ENCODE measurements at places on chromosomes 7 and 10. TPM values are rescaled to one million over a fixed set of nuclear protein-coding genes. Genes with fewer than 3 reads are reported as not detected.

DNA sequence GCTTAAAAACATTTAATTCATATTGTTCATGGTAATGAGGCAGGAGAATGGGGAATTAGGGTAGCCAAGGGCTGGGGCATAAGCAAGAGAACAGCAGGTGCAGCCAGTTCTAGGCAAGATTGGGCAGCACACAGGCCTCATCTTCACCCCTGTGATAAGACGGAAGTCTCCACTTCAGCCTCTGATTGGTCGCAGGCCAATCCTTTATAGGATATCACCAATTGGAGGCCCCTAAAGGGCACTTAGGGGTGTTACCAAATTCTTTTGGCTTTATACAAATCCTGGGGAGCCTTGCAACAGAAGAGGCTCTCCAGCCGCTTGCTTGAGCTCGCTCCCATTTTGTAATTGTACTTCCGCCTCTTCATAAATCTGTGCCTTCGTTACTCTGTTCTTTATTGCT, 231.1 kb downstream of the REEP3 start:
- no peak for DNase-seq

- no peak for DNase-seq
These were observed 6.9 kb downstream of the CREM start for GRCh38 chr10:35133586-35133985.

DNA sequence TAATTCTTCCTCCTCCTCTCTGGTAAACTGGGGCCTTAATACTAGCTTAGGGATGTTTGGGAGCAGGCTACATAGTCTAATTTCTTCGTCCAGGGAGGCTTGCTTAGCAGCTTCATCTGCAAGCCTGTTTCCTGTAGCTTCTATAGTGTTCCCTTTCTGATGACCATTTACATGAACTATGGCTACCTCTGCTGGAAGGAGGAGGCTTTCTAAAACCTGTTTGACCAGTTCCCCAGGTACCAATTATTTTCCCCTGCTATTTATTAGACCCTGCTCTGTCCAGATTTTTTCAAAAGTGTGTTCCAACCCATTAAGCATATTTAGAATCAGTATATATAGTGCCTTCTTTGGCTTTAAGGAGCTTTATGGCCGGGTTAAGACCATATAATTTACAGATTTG, 38.8 kb upstream of the DNAH11 start:
- no peak for DNase-seq

DNA sequence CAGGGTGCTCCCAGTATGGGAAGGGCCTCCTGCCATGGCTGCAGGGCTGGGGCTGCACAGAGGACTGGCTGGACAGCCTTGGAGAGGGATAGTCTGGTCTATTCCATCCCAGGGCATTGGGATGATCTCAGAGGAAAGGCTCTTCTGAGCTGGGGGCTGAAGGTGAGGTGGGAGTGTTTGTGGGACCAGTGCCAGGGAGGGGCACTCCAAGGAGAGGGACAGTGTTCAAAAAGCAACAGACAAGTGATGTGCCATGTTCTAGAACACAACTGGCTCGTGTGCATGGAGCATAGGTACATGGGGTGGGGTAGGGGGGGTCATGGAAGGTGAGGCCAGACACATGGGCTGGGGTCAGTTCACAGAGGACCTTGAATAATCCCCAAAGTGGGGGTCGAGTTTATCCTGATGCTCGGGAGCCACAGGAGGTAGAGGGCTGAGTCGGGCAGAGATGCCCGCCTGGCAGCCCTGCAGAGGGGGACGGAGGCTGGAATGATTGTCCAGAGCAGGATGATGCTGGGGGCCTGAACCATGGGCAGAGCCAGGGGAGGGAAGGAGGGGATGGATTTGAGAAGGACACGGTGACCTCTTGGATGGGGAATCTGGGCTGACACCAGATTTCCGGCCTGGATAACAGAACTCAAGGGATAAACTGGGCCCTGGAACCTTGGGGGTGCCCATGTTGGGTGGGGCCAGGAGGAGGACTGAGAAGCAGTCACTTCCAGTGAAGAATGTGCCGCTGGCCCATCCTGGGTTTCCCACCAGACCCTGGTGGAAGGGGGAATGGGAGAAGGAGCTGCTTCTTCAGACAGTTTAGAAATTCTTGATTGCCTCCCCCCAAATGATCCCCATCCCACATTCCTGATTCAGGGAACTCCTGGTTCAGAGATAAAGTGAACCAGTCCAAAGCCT, 50.4 kb downstream of the NEURL1 start:
- DNase-seq: no peak

- no peak for DNase-seq
These were observed 38.5 kb downstream of the NPTX2 start for GRCh38 chr7:98655611-98656010.

- DNase-seq: no peak
These were observed 86.2 kb downstream of the HIBADH start for GRCh38 chr7:27576360-27576944.

DNA sequence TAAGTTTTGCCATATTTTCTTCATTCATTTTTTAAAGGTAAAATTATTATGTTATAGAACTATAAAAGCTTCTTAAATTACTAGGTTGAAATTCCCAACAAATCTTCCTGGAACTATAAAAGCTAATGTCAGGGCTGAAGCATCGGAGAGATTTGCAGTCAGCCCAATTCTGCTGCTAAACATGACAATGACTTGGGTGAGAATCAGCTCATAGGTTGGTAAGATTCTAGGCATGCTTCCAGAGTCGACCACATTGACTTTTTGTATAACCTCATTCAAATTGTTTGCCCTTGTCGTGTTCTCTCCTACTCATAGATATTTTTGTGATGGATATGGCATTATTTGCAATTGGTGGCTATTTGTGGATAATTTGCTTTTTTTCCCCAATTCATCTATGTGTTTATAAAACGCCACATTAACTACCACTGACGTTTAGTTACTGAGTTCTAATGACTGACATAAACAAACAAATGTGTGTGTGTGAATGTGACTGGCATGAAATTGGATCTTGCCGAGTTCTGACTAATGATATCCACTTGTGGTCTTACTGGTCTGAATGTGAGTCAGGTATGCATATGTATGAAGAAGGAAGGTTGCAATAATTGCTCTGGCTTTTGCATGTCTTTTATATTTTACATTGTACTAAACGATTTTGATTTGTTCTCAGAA, 579.8 kb downstream of the PARD3 start:
- DNase-seq: no peak

GRCh38 chr10:96606216-96606615, 19.4 kb upstream of the TM9SF3 start:
- no peak for DNase-seq

- DNase-seq: no peak
These were observed 109.1 kb downstream of the ELAPOR2 start for GRCh38 chr7:86950360-86950759.

DNA sequence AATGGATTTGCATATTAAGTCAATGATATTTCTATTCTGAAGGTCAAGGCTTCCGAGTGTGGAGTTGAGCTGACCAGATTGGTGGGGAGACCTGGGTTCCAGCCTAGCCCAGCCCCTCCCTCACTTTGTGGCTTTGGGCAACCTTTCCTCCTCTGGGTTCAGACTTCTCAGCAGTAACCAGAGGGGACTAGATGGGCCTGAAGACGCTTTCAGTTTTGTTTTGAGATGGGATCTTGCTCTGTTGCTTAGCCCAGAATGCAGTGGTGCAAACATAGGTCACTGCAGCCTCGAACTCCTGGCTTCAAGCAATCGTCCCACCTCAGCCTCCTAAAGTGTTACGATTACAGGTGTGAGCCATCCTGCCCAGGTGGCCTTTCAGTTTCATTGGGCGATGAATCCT, 68.1 kb upstream of the LEP start:
- DNase-seq: no peak

GRCh38 chr7:31134246-31135188, 82.4 kb downstream of the ADCYAP1R1 start:
- no peak for DNase-seq

DNA sequence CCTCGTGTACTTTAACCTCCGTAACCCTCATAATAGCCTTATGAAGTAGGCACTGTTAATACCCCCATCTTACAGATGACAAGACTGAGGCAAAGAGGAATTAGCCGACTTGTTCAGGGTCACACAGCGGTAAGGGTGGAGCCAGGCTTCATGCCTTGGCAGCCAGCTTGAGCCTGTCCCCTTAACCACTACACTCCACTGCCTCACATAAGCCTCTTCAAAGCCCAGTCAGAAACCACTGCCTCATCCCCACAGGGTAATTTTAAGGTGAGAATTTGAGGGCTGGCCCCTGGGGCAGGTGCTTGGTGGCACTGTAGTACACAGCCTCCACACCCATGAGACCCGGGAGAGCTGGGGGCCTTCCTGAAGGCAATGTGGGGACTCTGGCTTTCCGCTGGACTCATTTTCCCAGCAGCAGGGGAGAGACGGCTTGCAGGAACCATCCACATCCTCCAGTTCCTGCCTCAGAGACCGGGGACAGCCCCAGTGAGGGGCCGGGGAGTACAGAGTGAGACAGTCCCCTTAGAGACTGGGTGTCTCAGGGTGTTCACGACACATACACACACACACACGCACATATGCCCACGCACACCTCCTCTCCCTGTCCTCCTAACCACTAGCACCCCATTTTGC, 7.6 kb upstream of the C10orf105 start:
- peak; percentile 24 for DNase-seq

The SLC13A1 gene
- not detected for total RNA-seq

The ZNF736 gene
- total RNA-seq: 12.1 TPM

The CTTNBP2 gene
- under 0.01 TPM for total RNA-seq

The LIPN gene
- not detected for total RNA-seq

The EBLN1 gene
- total RNA-seq: not detected

The SP8 gene
- total RNA-seq: not detected

The NEUROG3 gene
- under 0.01 TPM for total RNA-seq
